ENCODE measurements at places on chromosomes 1 and 21. TPM values are rescaled to one million over a fixed set of nuclear protein-coding genes. Genes with fewer than 3 reads are reported as not detected.
A peak's percentile ranks its signal among the peaks of the same experiment; 100 is the strongest.

- DNase-seq, result peak; percentile 28
These were observed 23.0 kb upstream of the DMBX1 start for GRCh38 chr1:46466477-46467182.

DNA sequence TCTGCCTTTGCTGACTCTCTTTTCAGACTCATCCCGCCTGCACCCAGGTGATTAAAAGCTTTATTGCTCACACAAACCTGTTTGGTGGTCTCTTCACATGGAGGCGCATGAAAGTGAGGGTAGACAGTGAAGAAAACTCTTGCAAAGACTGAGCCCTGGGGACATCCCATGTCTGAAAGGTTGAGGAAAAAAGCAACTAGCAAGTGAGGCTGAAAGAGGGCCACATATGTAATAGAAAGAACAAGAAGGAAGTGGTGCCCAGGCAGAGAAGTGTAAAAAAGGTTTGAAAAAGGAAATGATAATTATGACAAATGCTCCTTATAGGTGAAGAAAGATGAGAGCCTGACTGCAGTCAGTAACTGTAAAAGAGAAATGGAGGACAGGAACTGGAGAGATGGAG, 115.9 kb upstream of the NEK7 start:
- no peak for DNase-seq

- DNase-seq, result peak; percentile 38
These were observed 5.6 kb upstream of the KCNA10 start for GRCh38 chr1:110524311-110525248.

DNA sequence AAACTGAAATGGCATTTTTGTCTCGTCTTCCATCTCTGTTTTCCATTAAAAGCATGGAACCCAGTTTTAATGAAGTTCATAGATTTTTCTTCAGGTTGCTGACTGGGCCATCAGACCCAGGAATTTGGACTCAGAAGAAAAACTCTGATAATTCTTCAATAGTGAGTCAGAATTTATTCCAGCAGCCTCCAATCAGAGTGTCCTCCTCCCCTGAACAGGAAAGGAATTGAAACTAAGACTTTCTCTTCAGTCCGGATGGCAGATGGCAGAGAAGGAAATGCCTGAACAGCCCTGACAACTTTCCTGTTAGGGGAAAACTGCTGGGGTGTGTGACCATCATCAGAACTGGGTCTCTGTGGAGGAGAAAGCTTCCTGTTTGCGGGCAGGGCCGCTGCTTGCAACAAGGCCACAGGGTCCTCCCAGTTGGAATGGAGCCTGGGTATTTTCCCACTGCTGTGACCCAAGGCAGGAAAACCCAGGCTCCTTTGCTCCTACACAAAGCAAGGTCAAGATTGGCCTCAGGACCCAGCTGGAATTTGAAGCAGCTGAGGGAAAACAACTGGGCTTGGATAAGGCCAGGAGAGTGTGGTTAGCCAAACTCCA, 20.7 kb downstream of the CD34 start:
- peak; percentile 66 for DNase-seq

DNA sequence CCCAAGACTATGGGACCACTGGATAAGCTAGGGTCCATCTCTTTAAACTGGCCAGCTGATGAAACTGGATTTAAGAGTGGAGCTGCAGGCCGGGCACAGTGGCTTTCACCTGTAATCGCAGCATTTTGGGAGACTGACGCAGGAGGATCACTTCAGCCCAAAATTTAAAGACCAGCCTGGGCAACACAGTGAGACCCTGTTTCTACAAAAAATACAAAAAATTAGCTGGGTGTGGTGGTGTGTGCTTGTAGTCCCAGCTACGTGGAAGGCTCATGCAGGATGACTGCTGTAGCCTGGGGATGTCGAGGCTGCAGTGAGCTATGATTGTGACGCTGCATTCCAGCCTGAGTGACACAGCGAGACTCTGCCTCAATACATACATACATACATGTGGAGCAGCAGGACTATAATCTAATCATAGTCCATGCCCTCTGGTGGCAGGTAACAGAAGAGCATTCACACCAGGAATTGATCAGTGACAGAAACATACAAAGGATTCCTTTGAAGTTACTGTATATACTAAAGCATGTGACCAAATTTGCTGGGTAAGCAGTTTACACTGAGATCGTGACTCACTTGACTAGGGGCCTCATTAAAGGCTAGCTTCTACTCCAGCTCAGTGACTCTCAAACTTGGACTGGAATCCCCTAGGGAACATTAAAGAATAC, 101.5 kb upstream of the SLFNL1 start:
- peak; percentile 28 for DNase-seq

DNA sequence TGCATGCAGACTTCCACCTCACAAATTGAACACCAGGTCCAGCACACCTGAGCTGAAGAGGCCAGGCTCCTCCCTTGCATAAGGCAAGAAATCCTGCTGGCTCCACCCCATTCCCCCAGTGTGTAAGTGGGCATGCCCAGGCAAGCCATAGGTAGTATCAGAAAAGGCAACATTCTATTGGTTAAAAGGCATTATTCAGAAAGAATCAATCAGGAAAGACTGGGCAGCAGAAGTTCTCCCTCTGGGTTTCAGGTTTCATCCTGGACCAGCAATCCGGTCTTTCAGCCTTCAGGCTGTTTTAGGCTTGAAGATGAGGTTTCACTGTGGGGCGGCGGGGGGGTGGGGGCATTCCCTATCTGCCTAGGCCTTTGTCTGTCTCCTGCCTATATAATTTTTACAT, 42.0 kb upstream of the LHX8 start:
- DNase-seq, result no peak

DNA sequence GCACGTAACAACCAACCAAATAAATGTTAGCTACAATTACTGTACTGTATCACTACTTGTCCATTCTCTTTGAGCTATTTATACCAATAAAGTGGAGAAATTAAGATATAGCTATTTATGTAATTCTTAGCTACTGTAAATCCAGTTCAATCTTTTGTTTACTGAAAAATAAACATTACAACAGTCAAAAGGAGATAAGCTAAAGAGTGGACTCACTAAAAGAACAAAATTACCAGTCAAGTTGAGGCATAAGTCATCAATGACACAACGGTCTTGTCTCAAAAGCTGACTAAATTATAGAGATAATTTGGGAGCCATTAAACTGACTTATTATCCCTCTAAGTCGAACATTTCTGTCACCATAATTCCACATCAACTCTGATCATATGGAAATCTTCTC, 22.5 kb downstream of the TGFBR3 start:
- DNase-seq, result no peak

DNA sequence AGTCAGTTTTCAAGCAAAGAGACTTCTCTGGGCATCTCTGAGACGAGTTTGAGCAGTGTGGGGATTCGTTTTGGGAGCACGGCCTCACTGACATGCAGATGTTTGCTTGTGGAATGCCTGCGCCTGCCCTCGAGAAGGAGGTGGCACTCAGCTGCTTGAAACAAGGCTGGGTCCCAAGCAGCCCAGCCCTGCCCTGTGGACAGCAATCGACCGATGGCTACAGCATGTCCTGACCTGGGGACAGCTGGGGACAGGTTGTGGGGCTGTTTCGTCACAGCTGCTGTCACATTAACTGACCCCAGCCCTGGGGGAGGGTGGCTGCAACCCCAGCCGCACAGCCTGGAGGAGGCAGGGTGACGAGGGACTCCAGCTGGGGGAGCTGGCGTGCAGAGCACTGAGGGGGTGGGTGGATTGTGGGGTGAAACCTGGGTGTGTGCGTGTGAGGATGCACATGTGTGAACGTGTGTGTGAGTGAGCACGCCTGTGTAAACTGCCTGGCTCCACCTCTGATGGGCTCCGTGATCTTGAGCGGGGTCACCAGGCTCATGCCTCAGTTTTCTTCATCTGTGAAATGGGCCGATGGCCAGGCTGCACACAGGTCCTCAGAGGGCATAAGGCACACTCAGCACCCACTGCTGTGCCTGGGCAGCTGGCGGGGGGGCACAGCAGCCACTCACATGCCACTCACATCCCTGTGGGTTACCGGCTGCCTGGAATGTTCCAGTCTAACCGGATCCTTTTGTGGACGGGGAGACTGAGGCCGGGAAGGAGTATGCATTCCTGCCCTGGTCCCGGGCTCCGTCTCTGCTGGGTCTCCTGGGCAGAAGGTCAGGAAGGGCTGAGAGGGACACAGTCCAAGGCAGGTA, 49.3 kb downstream of the COL18A1 start:
- DNase-seq, result no peak

- DNase-seq, result no peak
These were observed 272.7 kb downstream of the FAM72C start for GRCh38 chr1:143699115-143699514.

- DNase-seq, result peak; percentile 50
These were observed 30.9 kb downstream of the PRDM2 start for GRCh38 chr1:13730751-13731482.

- no peak for DNase-seq
These were observed 46.3 kb downstream of the POU2F1 start for GRCh38 chr1:167266965-167267364.

DNA sequence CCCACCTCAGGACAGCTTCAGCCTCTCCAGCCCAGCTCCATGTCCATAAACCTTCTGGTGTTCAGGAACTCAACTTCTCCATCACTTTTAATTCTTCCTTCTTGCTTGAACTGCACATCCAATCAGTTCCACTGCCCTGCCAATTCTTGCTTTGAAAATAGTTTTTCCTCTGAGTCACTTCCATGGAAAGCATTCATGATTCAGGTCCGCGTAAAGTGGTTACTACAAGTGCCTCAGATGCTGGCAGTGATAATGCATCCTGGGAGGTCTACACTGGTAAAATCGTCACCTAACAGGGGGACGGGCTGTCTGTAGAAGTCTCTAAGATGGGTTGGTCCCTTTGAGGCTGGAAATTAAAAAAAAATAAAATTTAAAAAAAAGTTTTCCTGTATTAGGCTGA, 25.9 kb upstream of the RCAN1 start:
- no peak for DNase-seq

DNA sequence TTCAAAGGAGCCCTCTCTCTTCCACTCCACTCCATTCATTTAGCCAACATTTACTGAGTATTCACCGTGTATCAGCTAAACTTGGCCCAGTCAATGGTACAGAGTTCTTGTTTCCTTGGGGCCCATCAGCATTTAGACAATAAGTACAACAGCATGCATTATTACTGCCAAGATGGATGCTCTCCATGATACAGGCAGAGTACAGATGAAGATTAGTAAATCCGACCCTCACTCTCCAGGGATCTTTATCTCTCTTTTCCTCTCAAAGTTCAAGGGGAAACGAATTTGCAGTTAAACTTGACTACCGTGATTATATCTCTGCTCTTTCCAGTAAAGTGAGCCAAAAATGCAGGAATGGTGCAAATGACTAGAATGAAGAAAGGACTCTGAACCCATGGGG, 184.6 kb upstream of the DUSP10 start:
- DNase-seq, result no peak

DNA sequence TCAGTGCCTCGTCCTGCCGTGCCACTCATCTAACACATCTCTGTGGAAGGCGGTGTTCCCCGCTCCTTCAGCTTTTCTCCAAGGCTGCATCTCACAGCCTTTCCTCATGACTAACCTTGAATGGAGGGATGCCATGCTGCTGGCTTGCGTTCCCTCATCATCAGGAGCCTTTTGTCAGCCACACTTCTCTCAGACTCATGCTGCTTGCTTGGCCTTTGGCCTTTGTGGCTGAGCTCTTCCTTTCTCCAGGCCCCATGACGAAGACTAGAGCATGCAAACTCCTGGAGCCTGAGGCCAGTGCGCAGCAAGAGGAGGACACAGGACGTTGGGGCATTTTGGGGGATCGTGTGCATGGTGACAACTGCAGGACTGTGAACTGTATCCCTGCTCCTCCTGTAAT, 70.8 kb downstream of the SYT2 start:
- DNase-seq, result no peak

- DNase-seq, result peak; percentile 97
These were observed 160.4 kb downstream of the RUNX1 start for GRCh38 chr21:34888569-34889319.

GRCh38 chr1:29706936-29707335, 470.6 kb downstream of the PTPRU start:
- no peak for DNase-seq

DNA sequence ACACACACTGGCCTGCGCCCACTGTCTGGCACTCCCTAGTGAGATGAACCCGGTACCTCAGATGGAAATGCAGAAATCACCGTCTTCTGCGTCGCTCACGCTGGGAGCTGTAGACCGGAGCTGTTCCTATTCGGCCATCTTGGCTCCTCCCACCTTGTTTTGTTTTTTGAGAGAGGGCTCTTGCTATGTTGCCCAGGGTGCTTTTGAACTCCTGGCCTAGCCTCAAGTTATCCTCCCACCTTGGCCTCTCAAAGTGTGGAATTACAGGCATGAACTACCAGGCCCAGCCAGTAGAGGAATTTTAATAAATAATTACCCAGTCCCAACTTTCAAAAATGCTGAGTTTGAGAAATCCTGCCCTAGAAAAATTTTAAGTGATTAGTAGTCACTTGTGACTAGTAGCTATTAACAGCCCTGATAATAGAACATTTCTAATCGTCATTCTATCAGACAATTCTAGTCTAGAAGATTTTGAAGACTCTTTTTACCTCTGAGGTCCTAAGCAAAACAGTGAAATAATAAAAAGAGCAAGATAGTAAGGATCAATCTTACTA, 30.9 kb upstream of the SLC35D1 start:
- DNase-seq, result no peak

DNA sequence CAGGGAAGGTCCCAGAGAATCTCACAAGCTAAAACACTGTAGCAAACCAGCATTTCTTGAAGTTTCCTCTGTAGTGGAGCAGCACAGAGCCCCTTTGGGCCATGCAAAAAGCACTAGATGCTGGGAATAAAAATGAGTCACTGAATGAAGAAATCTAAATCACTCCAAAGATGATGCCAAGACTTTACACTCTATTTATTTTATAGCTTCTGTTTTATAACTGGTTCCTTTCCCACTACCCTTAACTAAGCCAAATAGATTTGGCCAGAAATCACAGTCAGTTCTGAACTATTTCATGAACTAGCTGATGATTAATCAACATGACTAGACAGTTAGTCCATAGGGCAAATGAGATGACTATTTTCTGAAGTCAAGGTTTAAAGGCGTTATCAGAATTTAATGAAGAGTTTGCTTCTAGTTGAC, 89.5 kb downstream of the SCMH1 start:
- peak; percentile 56 for DNase-seq

GRCh38 chr1:222539951-222540597, 7.8 kb downstream of the HHIPL2 start:
- DNase-seq, result no peak

Gene GIPC2
- 9.3 TPM for total RNA-seq

Gene CYP4X1
- 0.58 TPM for total RNA-seq

Gene LINGO4
- 3.2 TPM for total RNA-seq

Gene NCAM2
- 0.58 TPM for total RNA-seq

Gene CHIA
- 8.1 TPM for total RNA-seq

Gene TDRD10
- not detected for total RNA-seq

Gene PAQR6
- 2.9 TPM for total RNA-seq
